ENCODE measurements at places on chromosomes 16 and 17.

DNA sequence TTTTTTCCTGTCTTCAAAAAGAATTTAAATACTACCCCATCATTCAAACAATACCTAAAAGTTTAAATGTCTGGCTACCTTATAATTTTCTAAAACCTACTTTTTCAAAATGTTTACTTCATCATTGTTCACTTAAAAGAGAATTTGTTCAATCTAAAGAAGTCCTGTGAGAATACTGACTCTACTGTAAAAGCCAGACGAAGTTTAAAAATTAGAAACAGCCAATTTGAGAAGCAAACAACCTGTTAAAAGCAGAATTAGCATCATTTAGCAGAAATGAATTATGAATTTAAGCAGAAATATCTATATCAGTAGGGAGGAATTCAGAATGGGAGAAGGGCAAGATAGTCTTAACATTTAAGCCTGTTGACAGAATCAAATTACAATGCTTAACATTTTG, 2.1 kb downstream of the SKA2 start:
- DNase-seq: no peak

DNA sequence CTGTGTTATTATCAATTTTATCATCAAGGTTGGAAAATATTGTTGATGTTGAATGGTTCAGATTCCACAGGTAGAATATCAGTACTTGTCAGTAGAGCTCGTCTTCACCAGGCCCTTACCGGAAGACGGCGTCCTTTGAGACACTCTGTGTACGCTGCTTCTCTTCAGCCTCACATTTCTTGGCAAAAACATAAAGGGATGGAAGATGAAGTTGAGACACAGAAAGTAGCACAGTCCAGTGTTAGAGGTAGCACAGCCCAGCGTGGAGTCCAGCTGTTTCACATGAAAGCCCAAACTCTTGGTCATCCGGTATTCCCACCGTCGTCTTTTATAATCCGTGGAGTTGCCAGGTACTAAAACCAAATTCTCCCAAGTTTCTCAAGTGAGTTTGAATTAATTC, 30.4 kb downstream of the ATP2C2 start:
- no peak for DNase-seq

DNA sequence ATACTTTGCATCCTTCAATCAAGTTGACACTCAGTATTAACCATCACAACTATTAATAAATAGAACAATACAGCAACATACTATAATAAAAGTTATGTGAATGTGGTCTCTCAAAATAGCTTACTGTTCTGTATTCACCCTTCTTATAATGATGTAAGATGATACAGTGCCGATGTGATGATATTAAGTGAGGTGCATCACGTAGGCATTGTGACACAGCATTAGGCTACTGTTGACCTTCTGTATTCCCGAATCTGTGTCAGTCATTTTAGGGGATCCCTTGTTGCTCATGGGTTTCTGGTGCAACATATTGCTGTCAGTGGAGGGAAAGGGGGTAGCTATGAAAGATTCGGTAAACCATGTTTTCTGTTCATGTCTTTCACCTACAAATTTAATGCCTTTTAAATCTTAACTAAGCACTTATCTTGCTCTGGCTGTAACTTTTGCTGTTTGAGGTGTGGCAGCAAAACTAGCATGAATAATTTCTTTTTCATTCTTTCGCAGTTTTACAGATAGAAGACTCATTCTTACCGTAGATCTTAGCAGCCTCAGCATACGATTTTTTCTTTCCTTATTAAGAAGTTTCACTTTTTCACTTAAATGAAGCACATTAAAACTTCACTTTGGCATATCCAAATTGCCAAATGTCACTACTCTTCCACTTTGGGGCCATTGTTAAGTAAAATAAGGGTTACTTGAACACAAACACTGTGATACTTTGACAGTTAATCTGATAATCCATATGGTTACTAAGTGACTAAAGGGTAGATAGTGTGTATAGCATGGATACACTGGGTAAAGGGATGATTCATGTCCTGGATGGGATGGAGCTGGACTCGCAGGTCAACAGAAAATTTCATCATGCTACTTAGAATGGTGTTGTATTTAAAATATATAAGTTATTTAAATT, 29.6 kb downstream of the NFAT5 start:
- DNase-seq: peak; percentile 8

DNA sequence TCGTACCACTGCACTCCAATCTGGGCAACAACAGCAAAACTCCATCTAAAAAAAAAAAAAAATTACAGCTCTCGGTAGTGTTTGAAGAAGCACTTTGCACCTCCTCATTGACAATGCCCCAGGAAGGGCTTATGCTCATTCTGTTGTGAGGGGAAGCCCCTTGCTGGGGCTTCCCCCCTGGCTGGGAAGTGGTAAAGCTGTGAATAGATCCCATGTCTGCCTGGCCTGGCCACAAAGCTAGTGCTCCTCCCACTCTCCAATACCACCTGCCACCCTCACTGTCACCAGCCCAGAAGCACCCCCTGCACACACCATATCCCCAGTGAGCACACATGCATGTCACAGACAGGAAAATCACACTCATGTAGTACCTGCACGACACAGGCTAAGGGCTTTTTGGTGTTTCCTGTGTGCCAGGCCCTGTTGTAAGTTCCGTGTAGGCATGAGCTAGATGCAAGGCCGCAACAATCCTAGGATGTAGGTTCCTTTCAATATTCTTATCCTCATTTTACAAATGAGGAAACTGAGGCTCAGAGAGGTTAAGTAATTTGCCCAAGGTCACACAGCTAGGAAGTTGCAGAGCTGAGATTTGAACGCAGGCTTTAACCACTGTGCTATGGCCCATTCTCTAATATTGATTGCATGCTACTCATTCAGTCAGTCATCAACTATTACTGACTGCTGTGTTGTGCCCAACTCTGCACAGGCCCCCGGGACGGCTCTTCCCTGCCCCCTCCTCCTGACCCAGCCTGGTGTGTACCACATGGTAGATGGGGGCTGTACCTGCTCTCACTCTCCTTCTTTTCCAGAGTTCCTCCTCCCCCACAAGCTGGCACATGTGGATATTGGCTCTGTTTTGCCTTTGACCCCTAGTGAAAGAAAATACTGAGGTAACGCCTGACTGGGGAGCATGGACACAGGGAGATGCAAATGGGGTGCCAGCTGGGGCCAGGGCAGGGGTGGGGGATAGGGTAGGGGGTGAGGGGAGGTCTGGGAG, 11.9 kb upstream of the COL1A1 start:
- no peak for DNase-seq

DNA sequence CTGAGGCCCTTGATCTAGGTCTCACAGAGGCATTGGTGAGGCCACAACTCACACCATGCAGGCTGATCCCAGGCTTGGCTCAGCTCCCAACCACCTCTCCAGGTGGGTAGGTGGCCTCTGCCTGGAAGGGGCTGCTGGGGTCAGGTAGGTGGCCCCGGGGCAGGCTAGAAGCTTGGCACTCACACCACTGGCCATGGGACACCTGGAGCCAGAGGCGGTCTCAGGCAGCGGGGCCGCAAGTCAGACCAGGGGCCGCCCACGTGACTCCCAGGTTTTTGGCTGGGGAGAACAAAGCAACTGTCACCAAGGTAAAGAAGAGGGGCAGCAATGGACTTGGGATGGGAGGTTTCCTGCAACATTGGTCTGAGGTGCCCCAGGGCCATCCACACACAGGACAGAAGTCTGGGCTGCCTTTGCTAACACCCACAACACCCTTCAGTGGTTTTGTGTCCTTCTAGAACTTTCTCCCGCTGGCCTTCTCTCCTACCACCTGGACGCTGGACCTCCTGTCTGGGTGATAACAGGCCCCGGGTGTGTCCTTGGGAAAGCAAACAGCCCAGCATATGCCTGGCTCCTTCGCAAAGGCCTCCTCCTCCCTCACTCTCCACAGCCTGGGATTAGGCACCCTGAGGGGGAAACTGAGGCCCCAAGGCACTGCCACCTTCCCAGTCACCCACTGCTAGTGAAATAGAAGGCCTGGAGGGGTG, 16.4 kb downstream of the C16orf74 start:
- no peak for DNase-seq

GRCh38 chr17:50935221-50935995, 69.3 kb upstream of the TOB1 start:
- no peak for DNase-seq

DNA sequence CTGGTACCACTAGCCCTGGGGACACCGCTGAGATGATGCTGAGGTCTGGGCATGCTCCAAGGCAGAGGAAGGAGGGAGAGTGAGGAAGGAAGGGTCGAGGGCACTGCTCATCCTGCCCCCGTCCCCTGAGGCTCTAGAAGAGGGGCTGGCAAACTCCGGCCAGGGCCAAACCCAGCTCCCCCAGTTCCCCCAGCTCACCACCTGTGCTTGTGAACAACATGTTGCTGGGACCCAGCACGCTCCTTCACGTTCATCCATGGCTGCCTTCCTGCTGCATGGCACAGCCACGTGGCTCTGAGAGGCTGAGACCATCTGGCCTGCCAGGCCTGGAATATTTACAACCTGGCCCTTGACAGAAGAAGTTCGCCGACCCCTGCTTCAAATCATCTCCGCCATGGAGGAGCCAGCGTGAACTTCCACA, 81.2 kb downstream of the RBFOX3 start:
- DNase-seq: no peak

- DNase-seq: no peak
Measured at GRCh38 chr17:33342025-33342424, 48.9 kb upstream of the ASIC2 start.

- no peak for DNase-seq
Measured at GRCh38 chr16:67882374-67883145, 2.1 kb upstream of the NRN1L start.

DNA sequence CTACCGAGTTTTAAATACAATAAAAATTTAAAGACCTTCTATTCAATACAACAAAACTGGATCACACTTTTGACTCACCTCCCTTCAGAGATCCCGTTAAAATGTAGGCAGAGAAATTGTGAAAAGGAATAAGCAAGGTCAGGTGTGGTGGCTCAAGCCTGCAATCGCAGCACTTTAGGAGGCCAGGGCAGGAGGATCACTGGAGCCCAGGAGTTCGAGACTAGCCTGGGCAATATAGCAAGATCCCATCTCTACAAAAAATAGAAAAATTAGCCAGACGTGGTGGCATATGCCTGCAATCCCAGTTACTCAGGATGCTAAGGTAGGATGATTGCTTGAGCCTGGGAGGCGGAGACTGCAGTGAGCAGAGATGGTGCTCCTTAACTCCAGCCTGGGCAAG, 16.7 kb downstream of the CHST5 start:
- DNase-seq: no peak

GRCh38 chr17:62703261-62703775, 75.8 kb downstream of the MRC2 start:
- DNase-seq: no peak

GRCh38 chr16:20916942-20917341, 16.4 kb downstream of the LYRM1 start:
- DNase-seq: no peak

DNA sequence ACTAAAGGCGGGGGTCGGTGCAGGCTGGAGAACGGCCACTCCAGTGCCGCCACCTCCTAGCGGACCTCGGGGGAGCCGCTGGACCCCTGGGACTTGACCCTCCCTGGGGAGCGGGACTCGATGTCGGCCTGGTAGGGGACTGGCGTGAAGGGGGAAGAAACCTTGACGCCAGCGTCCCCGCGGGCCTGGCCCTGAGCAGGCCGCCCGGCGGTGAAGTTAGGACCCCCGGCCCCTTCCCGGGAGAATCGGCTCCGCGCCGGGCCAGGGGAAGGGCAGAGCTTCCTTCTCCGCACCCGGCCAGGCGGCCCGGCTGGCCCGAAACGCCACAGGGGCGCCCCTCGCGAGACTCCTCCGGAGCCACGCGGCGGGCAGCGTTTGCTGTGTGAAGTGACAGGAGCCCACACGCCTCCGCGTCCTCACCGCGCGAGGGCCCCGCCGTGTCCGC, 389 bp downstream of the DUS1L start:
- DNase-seq: no peak

- DNase-seq: no peak
Measured at GRCh38 chr17:54956791-54957190, 11.7 kb downstream of the COX11 start.

DNA sequence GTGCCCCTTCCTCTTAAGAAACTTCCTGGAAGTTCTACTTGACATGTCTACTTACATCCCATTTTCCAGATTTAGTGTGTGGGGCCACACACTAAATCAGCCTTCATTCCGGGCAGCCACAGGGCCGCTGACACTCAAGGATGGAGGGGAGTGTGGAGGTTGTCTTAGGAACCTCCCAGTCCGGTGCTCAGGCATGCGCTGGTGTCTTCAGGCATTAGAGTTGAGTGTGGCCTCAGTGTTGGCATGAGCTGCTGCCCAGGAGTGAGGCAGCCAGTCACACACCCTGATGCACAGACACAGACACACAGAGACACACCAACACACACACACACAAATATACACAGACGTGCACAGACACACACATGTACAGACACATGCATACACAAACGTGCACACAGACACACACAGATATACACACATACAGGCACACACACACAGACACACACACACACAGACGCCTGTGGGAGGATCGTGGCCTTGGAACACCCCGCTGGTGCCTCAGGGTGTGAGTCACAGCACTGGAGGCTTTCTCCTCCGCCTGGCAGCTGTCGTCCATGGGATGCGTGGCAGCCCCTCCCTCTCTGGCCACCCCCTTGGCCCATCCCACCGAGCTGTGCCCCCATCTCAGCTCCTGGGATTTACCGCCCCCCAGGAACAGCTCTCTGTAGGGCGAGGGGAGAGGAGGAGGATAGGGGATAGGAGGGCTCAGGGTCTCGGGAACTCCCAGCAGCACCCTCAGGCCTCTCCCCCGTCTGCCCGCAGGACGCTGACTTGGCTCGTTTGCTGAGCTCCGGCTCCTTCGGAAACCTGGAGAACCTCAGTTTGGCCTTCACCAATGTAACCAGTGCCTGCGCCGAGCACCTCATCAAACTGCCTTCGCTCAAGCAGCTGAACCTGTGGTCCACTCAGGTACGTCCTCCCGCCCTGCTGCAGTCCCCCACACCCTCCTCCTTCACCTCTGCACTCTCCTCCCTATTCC, 75.6 kb upstream of the PLCG2 start:
- DNase-seq: no peak

GRCh38 chr16:79887541-79888540, 287.3 kb upstream of the MAF start:
- DNase-seq: no peak

DNA sequence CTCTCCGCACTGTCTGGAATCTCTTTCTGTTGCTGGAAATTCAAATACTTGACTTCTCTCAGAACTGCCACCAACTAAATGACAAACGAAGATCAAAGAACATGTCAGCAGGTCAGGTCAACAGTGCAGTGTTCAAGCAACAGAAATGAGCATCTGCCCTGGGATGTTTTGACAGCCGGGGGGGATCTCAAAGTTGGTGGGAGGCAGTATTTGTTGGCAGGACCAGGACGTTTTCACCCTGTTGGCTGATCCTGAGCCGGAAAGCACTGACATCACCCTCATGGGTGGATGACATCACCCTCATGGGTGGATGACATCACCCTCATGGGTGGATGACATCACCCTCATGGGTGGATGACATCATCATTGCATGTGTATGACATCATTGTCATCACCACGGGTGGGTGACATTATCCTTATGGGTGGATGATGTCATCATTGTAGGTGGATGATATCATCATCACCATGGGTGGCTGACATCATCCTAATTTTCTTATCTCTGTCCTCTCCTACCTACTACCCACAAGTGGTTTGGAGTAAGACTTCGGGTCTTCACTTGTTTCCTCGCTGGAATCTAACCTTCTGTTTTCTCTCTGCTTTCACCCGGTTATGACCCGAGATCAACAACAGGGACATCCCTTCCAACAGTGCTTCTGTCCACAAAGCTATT, 18.9 kb downstream of the DNAH17 start:
- DNase-seq: peak; percentile 12

Measured in Panc1 (cell line).